GM06990 (cell line): ENCODE measurements at places on chromosomes 5 and 9.

DNA sequence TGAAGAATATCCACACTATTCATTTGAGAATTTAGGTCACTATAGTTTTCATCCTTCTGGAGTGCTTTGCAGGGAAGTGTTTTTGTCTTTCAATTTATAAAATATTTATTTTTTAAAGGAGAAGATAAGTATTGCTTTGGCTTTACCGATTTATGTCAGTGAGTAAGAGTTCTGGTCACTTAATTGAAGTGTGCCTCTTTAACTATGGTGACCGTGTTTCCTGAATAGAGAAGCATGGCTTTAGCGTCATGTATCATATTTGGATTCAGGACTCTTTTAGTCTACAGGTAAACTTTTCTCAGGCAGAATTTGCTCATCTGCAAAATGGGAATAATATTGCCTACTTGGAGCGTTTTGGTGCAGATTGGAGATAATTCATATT, 902 bp downstream of the BDP1 start:
- DNase-seq: no peak

DNA sequence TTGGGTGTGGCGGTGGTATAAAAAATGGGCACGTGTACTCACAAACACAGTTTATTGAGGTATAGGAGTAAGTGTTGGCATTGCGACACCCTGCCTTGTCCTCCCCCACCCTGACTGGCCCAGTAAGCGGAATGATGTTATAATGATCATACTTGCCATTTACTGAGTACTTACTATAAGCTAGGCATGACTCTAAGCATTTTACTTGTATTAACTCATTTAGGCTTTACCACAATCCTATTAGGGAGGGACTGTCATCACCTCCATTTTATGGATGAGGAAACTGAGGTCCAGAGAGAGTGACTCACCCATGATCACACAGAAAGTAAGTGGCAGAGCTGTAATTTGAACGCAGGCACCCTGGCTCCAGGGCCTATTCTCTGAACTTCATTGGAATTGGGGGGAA, 2.3 kb downstream of the SMIM3 start:
- DNase-seq: no peak

DNA sequence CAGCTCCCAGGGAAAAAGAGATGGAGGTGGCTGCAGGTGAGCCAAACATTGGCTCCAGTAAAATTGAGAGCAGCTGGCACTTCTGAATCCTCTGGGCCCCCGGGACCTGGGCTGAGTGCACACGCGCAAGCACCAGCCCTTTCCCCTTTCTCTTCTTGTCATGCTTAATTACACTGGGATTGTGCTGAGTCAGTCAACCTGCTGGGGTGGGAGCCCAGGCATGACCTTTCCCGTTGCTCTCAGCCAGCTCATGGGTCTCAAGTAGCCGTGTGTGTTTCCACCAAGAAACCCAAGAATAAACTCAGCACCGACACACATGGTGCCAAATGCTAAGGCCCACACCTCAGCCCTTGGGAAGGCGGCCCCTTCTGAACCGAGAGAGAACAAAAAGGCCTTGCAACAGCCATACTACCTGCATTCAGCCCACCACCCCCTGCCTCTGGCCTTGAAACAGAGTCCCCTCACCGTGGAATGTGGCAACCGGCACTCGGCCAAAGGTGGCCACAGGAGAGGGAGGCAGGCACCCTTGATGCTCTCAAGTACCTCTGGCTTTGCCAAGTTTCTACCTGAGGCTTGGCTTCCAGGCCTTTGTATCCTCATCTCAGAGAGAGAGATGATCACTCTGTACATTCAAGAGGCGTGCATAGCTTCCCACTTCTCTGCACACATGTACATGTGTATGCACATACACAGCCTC, 28.1 kb downstream of the SLIT3 start:
- DNase-seq: no peak

DNA sequence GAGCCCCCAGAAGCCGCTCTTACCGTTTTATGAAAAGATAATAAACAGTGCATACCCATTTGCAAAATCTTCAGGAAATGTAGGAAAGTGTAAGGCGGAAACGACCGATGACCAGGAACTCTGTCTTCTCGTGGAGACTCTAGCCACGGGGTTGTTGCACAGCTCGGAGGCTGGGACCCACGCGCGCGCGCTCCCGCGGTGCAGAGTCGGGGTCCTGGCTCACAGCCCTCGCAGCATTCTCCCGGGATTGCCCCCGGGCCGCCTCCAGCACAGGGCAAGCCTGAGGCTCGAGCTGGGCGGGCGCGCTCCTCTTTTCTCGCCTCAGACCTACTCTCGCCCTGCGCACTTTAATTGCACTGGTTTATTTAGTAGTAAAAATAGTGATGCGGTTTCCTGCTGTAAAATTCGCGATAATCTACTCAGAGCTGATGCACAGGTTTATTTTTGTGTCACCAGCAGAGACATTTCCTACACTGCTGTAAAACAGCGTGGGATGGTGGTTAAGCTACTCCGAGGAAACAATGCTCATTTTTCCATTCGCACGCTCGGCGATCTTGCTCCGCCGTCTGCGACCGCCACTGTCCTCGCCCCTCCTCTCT, 15.5 kb downstream of the TRIM7 start:
- no peak for DNase-seq

DNA sequence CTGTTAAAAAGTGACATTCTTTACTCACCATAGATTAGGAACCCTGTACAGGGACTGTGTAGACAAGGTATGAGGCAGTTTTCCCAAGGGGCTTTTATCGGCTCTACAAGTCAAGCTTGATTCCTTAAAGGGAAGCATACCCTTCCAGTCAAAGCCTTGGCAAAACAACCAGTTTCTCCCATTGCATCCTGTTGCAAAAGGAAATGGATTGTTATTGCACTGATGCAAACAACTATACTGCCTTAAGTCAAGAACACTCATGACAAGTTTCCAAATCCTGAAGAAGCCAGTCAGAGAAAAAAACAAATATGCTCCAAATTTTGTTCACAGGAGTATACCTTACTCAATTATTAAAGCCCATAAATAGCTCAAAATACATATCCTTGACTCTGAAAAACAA, 67.5 kb downstream of the RGMB start:
- no peak for DNase-seq

- DNase-seq: no peak
These were observed 113.3 kb upstream of the LHFPL2 start for GRCh38 chr5:78761840-78762239.

DNA sequence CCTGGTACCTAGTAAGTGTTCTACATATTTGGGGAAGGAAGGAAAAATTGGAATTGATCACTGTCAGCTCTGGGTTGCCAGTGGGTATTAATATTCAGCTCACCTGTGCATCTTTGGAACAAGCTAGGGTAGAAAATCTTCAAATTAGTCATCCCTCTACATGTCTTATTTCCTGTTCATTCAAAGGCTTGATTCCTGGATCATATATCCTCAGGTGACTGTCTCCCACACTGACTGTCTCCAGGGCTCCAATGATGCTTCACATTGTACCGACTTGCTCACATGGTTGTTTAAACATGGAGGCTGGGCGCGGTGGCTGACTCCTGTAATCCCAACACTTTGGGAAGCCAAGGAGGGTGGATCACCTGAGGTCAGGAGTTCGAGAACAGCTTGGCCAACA, 11.6 kb upstream of the SUSD1 start:
- no peak for DNase-seq

GRCh38 chr5:130337179-130337888, 433.1 kb downstream of the CHSY3 start:
- no peak for DNase-seq

GRCh38 chr9:90142580-90142979, 500.0 kb downstream of the DIRAS2 start:
- DNase-seq: peak; percentile 6

DNA sequence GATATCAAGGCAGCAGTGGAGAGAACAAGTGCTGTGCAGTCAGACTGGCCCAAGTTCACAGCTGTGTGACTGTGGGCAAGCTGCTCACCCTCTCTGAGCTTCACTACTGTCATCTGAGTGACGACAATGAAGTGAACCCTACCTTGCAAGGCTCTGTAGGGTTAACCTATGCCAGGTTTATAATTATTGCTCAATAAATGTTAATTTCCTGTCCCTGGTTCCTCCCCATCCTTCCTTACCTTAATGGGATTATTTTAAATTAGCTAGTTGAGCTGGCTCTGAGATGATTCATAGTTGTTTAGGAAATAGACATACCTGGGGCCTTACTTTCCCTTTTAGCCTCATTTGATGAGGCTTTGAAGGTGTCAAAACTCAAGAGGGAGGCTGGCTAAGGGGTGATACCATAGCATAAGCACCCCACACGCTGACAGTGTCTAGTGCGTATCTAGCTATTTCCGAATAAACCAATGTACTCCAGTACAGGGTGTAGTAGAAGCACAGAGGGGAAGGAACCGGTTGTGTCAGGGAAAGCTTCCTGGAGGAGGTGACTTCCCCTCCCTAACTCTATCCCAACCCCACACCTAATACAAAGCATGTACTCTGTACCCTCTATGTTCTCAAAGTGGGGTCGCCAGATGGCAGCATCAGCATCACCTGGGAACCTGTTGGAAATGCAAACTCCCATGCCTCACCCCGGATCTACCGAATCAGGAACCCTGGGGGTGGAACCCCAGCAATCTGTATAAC, 63.3 kb upstream of the SLC25A51 start:
- no peak for DNase-seq

DNA sequence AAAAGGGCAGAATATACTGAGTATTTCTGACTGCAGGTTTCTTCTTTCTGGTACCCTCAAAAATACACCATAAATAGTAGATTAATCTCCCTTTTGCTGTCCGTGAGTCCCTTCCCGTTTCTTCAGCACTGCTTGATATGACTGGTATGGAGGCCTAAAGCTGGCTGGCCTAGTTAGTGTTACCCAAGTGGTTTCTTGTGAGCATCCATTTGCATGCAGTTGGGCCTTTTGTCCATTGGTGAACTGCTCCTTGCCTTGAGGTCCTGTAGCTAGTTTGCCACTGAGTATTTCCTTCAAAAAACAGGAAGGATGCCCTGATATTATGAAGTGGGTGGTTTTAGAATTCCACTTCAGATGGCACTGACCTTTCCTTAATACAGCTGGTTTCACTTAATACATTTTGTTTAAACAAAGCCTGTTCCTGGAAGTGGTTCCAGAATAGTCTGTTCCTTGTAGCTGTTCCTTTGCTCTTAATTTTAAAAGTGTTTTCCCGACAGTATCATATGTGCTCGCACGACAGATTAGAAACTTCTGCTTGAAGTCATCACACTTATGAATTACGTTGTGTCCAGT, 40.0 kb upstream of the ABL1 start:
- no peak for DNase-seq

GRCh38 chr5:14588145-14588544, 6.6 kb downstream of the OTULINL start:
- no peak for DNase-seq

- no peak for DNase-seq
These were observed 54.1 kb downstream of the OSMR start for GRCh38 chr5:38899936-38900335.

- DNase-seq: no peak
These were observed 179.2 kb downstream of the FBN2 start for GRCh38 chr5:128358826-128359225.

DNA sequence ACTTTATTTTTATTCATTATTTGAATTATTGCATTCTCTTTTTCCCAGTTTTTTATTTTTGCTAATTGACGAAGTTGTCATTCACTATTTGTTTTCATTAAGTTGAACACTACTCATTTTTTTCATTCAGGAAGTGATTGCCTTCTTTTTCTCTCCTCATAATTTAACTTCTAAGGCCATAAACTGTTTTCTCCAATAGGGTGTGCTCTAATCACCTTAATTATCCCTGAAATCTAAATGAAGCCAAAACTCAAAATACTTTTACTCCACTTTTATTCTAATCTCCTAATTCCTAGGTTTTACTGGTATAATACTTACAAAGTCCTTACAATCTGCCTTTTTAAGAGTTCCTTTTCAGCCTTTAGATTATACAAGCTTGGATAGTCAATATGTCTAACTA, 2.9 kb upstream of the OR13C2 start:
- no peak for DNase-seq

DNA sequence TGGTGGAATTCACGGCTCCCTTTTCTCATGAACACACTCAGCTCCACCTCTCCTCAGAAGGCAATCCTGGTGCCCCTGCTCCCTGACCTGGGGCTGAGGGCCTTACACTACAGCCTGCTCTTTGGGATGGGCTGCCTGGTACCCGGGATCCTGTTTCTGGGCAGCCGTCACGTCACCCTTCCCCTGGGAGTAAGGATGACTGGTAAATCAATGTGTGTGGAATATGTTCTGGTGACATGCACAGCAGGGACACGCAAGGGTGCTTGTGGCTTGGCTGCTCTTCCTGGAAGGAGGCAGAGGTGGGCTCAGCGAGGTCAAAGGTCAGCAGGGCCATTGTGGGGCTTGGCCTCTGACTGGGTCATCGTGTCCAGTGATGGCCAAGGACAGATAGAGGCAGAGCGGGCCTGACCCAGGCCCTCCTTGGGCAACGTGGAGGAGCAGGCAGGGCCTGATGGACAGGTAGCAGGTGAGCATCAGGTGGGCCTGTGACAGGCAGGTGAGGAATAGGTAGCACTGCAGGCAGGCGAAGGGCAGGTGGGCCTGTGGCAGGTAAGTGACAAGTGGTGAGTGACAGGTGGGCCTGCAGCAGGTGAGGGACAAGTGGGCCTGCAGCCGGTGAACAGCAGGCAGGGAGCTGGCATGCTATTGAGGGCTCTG, 399.4 kb upstream of the IRX4 start:
- no peak for DNase-seq

DNA sequence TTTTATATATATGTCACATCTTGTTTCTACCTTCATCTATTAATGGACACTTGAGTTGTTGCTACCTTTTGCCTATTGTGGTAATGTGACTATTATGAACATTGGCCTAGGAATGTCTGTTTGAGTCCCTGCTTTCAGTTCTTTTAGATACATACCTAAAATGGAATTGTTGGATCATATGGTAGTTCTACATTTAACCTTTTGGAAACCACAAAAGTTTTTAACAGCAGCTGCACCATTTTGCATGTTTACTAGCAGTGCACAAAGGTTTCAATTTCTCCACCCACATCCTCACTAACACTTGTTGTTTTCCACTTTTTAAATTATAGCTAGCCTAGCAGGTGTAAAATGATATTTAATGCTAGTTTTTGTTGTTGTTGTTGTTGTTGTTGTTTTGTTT, 88.4 kb downstream of the GALNT10 start:
- no peak for DNase-seq

DNA sequence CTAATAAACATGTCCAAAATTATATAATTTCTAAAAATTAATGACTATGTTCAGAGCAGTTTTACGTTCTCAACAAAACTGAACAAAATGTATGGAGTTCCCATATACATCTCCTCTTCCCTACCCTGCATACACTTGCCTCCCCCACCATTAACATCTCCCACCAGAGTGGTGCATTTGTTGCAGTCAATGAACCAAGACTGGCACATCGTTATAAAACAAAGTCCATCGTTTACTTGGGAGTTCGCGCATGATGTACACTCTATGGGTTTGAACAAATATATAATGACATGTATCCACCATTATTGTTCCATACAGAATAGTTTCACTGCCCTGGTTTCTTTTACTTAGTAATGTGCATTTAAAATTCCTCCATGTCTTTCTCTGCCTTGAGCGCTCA, 130.1 kb downstream of the APBA1 start:
- DNase-seq: no peak

- peak; percentile 18 for DNase-seq
These were observed 44.8 kb downstream of the PLCXD3 start for GRCh38 chr5:41465493-41466171.

- DNase-seq: no peak
These were observed 164.3 kb downstream of the ENC1 start for GRCh38 chr5:74476046-74476818.

- DNase-seq: no peak
These were observed 78.3 kb upstream of the ORM1 start for GRCh38 chr9:114244570-114244969.

GRCh38 chr5:150313501-150313900, 10.8 kb upstream of the ARSI start:
- DNase-seq: no peak

- no peak for DNase-seq
These were observed 25.8 kb downstream of the THBS4 start for GRCh38 chr5:80060966-80061365.
